ENCODE measurements at places on chromosomes 4 and X.

DNA sequence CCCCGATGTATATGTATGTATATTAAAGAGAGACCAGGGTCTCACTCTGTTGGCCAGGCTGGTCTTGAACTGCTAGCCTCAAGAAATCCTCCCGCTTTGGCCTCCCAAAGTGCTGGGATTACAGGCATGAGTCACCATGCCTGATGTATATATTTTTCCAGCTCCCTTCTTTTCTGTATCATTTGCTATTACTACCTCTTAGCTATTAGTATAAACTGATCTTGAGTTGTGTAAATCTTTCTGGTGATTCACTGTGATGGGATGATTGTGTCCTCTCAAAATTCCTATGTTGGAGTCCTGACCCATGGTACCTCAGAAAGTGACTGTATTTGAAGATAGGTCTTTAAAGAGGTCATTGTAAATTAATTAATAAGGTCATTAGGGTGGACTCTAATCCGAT lies 53.1 kb downstream of the HPRT1 start:
- DNase-seq: no peak

DNA sequence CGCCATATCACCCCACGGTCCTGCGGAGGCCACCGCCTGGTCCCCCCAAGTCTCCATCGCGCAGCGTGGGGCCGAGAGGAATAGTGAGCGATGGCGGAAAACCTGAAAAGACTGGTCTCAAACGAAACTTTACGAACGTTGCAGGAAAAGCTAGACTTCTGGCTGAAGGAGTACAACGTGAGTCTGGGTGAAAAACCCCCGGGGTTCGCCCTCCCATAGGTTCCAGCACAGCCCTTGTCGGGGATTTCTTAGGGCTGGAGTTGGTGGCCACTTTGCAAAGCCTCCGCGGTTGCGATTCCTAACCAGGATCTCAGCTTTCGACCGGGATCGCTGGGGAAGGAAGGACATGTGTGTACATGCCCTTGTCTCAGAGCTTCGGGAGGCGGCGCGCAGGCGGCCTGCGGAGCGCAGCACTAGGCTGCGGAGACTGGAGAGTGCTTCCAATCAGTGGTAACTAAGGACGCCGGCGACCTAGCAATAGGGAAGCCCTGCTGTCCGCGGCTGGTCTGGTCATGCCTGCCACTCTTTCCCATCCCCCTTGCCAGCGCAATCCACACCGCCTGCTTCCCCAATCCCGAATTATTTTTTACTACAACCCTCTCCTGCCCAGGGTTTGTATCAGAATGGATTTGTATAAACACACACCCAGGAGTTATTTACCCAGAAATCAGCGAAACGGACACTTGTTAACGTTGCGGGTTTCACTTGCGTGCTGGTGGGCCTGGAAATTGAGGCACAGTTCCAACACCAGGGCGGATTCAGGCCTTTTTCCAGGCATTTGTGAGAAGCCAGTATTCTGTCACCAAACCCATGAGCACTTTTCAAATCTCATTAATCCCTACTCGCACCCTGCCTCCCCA lies 741 bp downstream of the SPATA18 start:
- DNase-seq: peak; percentile 82

DNA sequence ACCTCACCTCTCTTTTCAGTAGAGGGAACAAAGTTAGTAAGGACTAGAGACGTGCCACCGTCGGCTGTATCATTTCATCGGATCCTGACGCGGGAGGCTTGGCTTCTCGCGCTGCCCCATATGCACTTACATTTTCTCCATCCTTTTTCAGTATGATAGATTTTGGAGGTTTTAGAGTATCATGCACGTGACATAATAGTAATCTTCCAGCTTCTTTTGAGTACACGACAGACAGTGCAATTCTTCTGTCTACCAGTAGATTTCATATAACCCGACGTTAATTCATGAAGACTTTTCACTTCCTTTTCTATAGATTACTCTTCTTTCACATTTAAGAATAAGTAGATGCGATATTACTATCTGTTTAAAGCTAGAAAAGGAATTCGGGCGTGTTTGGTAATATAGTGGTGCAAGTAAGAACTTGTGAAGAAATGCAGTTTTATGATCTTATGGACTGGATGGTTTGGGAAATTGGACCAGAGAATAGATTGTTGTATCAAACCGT lies 1.0 kb downstream of the CDS1 start:
- no peak for DNase-seq

- no peak for DNase-seq
Observed at GRCh38 chrX:132704769-132705168, 215.9 kb upstream of the MBNL3 start.

- DNase-seq: no peak
Observed at GRCh38 chr4:39655211-39655610, 16.5 kb upstream of the SMIM14 start.
